ENCODE measurements at places on chromosomes 12 and 14. TPM values are rescaled to one million over a fixed set of nuclear protein-coding genes. Genes with fewer than 3 reads are reported as not detected.

Gene PRPH
- 0.75 TPM for total RNA-seq

Gene HOXC5
- 0.33 TPM for total RNA-seq

Gene GABARAPL1
- 335 TPM for total RNA-seq

Gene NRL
- 2.5 TPM for total RNA-seq

Gene SOX5
- 5.6 TPM for total RNA-seq

Gene FGF6
- not detected for total RNA-seq

Gene FZD10
- total RNA-seq, result 0.19 TPM

Gene TEX22
- 0.16 TPM for total RNA-seq

- no peaks in the 10 kb centered on the region for H3K36me3 ChIP-seq
- H3K4me1 ChIP-seq, result no peaks in the 10 kb centered on the region
- DNase-seq, result no peak
- H3K4me3 ChIP-seq, result no peak overlapping the region
- H3K27me3 ChIP-seq, result no peaks in the 10 kb centered on the region
Measured at GRCh38 chr12:90653040-90653439, 301.9 kb downstream of the CCER1 start.

DNA sequence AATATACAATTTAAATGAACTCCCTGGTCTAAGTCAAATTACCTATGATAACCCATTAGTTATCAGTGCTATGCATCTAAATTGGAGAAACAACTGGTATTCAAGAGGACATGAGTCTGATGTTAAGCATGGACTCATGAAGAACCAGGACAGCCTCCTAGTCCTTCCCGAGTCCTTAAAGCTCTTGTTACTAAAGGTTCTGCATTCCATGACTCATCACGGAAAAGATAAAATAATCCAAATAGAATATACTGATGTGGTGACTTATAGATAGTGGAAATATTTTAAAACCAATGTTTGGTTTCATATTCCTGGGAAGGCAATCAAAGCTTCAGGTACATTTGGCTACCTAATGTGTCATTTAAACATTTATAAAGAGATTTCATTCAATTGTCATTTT is 117.2 kb upstream of the PMCH start:
- H3K4me1 ChIP-seq, result no peaks in the 10 kb centered on the region
- no peak for DNase-seq
- no peaks in the 10 kb centered on the region for H3K36me3 ChIP-seq
- H3K27ac ChIP-seq, result no peak overlapping the region

- no peak for DNase-seq
- no peaks in the 10 kb centered on the region for H3K36me3 ChIP-seq
- no peaks in the 10 kb centered on the region for H3K4me1 ChIP-seq
Measured at GRCh38 chr14:48786498-48786897, 799.7 kb downstream of the RPS29 start.

DNA sequence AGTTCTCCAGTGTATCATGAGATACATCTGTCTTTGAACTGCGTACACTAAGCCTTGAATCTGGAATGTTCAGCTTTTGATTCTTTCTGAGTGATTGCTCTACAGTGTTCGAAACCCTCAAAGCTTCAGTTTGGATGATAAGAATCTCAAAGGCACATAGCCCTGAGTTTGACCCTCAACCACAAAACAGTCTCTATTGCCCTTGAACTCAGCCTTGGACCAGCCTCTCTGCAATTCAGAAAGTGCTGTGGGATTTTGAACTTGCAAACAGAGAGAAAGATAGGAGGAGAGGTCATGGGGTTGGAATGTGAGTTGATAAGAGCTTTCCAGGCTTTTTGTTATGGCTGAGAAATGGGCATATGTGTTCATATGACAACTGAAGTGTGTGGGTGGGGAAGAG is 100.3 kb downstream of the MYRFL start:
- no peak for DNase-seq
- no peaks in the 10 kb centered on the region for H3K36me3 ChIP-seq
- no peak overlapping the region for H3K27ac ChIP-seq
- H3K4me1 ChIP-seq, result no peaks in the 10 kb centered on the region
- no peak overlapping the region for H3K4me3 ChIP-seq

GRCh38 chr12:3043406-3043805 is 33.8 kb upstream of the TSPAN9 start:
- no peak for DNase-seq
- H3K27me3 ChIP-seq, result no peaks in the 10 kb centered on the region
- peaks cover 17% of the 10 kb centered on the region for H3K36me3 ChIP-seq

GRCh38 chr14:103127861-103128598 is 4.8 kb downstream of the TNFAIP2 start:
- H3K27me3 ChIP-seq, result no peaks in the 10 kb centered on the region
- peaks cover 11% of the 10 kb centered on the region for H3K36me3 ChIP-seq
- no peak for DNase-seq
- H3K27ac ChIP-seq, result no peak overlapping the region

DNA sequence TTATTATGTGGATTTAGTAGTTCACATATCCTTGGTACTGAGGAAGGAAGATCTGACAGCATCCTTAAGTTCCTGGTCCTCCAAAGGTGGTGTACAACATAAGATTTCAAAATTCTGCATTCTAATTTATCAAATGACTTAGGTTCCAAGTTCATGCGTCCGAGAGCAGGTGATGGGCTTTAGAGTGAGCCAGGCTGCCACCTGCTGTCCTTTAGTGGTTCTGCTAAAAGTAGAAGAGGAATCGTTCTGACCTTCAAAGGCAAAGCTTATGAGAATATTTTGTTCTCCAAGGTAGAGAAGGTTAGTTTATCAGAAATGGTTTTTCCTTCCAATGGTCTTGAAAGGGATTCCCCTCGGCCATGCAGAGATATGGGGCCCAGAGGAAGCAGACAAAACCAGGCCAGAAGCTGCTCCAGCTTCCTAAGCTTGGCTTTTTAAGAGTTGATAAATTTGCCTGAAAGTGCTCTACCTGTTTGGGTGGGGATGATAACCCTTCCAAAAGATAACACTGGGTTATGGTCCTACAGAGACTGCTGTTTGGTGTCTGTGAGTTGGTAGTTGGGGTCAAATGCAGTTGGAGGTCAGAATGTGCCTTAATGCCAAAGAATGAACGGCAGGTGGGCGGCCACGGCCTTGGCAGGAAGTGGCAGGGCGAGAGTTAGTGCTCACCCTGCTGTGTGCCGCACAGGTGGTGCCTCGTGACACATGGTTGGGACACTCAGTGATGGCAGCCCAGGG is 29.1 kb upstream of the LRTM2 start:
- peaks cover 22% of the 10 kb centered on the region for H3K4me1 ChIP-seq
- H3K27me3 ChIP-seq, result no peaks in the 10 kb centered on the region
- no peak overlapping the region for H3K27ac ChIP-seq
- peaks cover 16% of the 10 kb centered on the region for H3K36me3 ChIP-seq
- DNase-seq, result no peak

- no peak overlapping the region for H3K27ac ChIP-seq
- no peak for DNase-seq
- H3K27me3 ChIP-seq, result no peaks in the 10 kb centered on the region
- H3K4me3 ChIP-seq, result no peak overlapping the region
Measured at GRCh38 chr14:33730156-33730555, 220.7 kb downstream of the EGLN3 start.

GRCh38 chr12:65511134-65511834 is 232.8 kb downstream of the MSRB3 start:
- H3K4me1 ChIP-seq, result peaks cover 2% of the 10 kb centered on the region
- DNase-seq, result no peak
- no peak overlapping the region for H3K4me3 ChIP-seq
- H3K36me3 ChIP-seq, result no peaks in the 10 kb centered on the region

- peaks cover 92% of the 10 kb centered on the region for H3K4me1 ChIP-seq
- no peaks in the 10 kb centered on the region for H3K36me3 ChIP-seq
- DNase-seq, result peak; percentile 93
- H3K27me3 ChIP-seq, result no peaks in the 10 kb centered on the region
- no peak overlapping the region for H3K4me3 ChIP-seq
Measured at GRCh38 chr12:124506145-124506831, 61.1 kb downstream of the NCOR2 start.

DNA sequence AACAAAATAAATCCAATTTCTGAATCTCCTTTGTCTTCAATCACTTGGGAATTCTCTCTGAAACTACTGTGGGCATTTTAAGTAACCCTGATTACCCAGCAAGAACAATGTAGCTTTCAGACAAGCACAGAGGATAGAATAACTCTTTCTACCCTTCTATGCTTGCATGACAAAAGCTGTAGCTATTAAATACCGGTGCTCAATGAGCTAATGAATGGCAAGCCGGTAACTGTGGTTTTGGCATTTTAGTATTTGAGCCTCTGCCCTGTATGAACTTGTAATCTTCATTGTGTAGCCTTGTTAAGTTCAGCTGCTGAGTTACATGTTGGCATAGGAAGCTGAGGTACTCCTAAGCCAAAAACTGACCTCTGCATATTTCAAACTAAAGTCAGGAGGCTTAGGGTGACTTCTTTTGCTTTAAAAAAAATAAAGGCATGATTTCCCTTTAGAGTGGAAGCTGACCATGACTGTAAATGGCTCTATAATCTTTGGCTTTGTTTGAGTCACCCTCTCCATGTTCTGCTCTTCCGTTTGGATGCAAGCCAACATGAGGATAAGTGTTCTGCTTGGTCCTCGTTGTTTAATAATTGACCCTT is 171.0 kb upstream of the HIF1A start:
- peak overlapping the region; percentile 81 for H3K27ac ChIP-seq
- H3K27me3 ChIP-seq, result no peaks in the 10 kb centered on the region
- H3K36me3 ChIP-seq, result no peaks in the 10 kb centered on the region
- no peak overlapping the region for H3K4me3 ChIP-seq

DNA sequence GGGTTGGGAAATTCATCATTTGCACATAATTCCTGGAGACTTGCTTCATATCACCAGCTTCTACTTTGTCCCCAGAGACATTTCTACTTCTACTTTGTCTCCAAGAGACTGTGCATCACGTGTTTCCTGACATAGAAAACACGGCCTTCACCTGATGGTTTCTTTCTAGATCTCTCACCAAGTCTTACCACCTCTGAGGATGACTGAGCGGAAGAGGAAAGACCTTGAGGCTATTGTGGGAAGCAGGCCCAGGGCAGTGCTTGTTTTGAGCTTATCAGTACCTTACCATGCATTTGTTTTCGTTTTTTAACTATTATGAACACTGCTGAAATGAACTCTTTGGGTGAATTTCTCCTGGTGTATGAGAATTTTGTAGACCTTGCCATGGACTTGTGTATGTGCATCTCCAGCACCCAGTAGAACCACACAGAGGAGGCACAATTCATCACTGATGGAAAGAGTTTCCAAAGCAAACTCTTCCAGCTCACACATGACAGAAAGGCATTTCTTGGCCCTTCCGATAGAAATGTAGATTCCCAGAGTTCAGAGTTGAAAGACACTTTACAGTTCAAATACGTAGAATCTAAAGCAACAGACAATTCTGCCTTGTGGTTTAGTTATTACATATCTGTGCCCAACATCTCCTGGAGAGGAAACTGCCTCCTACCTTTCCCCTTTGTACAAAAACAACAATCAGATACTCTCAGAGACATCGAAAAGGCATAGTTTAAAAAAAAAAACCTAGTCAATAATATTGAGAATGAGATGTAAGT is 434.7 kb downstream of the FUT8 start:
- H3K27me3 ChIP-seq, result no peaks in the 10 kb centered on the region
- no peaks in the 10 kb centered on the region for H3K36me3 ChIP-seq
- no peak overlapping the region for H3K27ac ChIP-seq
- H3K4me1 ChIP-seq, result no peaks in the 10 kb centered on the region
- peak; percentile 23 for DNase-seq

DNA sequence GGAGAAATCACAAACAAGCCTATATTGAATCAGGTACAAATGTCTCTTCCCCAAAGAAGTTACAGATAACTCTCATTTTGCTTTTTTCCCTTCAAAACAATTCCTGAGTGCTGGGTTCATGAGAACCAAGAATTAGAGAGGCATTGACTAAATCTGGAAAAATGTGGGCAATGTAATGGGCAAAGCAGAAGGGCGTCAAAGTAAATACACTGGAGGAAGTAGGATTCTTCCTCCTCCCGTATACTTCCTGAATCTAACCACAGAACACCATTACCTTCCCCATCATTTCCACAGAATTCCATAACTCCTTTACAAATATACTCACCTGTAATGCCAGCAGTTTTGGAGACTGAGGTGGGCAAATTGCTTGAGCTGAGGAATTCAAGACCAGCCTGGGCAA is 3.0 kb upstream of the RBMS2 start:
- H3K36me3 ChIP-seq, result no peaks in the 10 kb centered on the region
- H3K27ac ChIP-seq, result no peak overlapping the region
- H3K4me3 ChIP-seq, result no peak overlapping the region
- H3K4me1 ChIP-seq, result peaks cover 22% of the 10 kb centered on the region

GRCh38 chr14:102848830-102849525 is 71.7 kb downstream of the TRAF3 start:
- DNase-seq, result no peak
- no peak overlapping the region for H3K4me3 ChIP-seq
- no peaks in the 10 kb centered on the region for H3K4me1 ChIP-seq
- no peaks in the 10 kb centered on the region for H3K27me3 ChIP-seq
- H3K36me3 ChIP-seq, result no peaks in the 10 kb centered on the region
- no peak overlapping the region for H3K27ac ChIP-seq

DNA sequence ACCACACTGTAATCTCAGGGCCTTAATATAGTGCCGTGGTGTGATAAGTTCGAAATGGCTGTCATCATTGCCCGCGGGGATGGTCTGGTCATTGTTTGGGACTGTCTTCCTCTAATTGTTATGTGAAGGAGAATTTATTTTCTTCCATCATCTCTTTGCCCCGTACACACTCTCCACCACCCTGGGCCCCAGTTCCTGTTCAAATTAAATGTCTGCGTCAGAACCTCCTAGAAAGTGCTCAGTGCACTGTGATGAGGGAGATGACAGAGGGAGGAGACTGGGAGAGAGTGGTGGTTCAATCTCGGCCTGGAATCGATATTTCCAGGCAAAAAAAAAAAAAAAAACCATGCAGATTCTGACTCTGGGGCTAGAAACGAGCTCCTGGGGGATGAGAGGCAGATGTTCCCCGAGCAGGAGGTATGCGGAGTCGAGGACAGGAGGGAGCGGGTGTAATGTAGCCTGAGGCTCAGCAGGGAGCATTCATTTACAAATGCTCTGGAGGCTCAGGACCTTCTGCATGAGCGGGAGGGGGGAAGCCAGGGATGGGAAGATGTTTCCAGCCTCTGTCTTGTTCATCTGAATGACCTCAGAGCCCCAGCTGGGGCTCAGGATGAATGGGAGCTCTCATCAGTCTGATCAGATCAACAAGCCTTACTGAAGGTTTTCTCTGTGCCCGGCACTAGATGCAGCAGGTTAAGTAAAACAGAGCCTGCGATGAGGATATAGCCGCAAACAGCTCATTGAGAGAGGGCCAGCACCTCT is 219.5 kb downstream of the TBX5 start:
- DNase-seq, result no peak
- peak overlapping the region; percentile 71 for H3K27ac ChIP-seq
- no peaks in the 10 kb centered on the region for H3K36me3 ChIP-seq
- no peak overlapping the region for H3K4me3 ChIP-seq
- no peaks in the 10 kb centered on the region for H3K27me3 ChIP-seq
